ENCODE measurements at places on chromosomes 13 and 19.
A peak's percentile ranks its signal among the peaks of the same experiment; 100 is the strongest.

GRCh38 chr13:65453982-65454381 lies 1776.2 kb downstream of the PCDH9 start:
- no peak for DNase-seq

- DNase-seq = no peak
Measured at GRCh38 chr13:26062853-26063444, 11.1 kb upstream of the SHISA2 start.

GRCh38 chr19:50835103-50835784 lies 1.9 kb upstream of the KLK15 start:
- DNase-seq = no peak

DNA sequence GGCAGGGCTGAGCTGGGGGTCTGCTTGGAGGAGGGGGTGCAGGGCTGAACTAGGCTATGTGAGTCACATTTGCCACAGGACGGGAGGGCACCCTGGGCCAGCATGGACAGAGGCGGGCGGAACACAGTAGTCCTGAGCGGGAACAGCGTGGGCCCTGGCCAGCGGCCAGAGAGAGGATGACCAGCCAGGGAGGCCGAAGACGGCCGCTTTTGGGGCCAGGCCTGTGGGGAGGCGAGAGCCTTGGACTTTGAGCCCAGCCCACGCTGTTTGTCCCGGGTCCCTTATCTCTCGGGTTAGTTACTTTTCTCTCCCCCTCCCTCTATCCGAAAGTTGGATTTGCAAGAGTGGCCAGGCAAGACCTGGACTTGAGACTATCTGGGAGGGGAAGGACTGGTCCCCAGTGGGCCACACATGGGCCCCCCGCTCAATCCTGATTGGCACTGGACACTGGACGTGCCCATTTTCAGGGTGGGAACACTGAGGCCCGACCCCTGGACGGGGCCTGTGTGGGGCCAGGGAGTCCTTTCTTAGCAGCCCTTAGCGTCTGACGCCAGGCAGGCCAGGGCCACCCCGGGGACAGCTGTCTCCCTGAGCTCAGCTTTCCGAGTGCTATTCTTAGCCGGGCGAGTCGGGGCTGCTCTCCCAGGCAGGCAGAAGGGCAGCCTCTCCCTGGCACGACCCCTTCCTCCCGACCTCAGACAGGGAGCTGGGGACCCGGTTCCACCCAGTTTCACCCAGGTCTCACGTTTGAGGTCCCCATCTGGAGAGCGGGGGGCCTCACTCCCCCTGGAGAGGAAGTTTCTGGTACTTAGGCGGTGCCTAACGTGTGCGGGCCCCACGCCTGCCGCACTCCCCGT lies 833 bp downstream of the GAMT start:
- peak; percentile 73 for DNase-seq

DNA sequence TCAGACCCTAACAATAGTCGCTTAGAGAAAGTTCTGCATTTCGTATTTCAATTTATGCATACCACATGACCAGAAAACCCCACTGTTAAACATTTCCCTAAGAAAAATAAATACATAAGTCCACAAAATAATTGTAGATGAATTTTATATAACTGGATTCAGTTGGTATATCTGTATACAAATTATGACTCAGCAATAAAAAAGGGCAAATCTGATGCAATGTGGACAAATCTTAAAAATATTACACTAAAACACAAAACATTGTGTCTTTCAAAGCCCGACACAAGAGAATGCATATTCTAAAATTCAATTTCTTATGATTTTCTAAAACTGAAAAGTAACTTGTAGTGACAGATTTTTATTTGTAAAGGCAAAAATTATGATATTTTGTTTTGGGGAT lies 1005.0 kb downstream of the EFNB2 start:
- DNase-seq = no peak

DNA sequence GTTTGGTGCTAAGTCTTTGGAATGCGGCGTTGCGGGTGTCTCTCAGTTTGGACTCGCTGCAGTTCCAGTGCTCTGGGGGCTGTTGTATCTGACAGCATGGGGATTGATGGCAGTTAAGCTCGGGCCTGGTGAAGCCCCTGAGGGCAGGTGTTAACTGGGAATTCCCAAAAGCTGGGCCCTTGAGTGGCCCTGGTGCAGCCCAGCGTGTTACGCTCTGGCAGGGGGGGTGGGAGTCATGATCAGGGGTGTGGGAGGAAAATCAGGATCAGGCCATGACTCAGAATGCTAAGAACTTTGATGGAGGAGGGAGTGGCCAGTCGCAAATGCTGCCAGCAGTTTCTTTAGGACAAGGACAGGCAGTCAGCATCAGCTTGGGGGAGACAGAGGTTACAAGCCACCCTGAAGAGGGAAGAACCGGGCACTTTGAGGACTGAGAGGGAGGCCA lies 19.6 kb downstream of the AP2A1 start:
- DNase-seq = no peak

DNA sequence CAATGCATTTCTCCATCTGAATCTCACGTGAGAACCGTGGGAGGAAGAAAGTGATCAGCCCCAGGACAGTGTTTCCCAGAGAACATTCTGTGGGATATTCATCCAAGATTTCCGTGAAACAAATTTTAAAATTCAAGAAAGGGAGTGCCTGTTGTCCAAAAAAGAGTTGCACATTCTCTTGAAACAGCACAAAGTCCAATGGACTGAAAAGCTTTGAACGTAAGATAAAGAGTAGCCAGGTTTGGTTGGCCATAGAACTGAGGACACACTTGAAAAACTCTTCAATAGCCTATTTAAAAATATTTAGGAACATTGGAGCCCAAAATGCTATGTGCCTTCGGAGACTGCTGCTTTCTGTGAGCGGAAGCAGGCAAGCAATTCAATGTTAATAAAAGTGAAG lies 353.9 kb downstream of the MYO16 start:
- DNase-seq = no peak

DNA sequence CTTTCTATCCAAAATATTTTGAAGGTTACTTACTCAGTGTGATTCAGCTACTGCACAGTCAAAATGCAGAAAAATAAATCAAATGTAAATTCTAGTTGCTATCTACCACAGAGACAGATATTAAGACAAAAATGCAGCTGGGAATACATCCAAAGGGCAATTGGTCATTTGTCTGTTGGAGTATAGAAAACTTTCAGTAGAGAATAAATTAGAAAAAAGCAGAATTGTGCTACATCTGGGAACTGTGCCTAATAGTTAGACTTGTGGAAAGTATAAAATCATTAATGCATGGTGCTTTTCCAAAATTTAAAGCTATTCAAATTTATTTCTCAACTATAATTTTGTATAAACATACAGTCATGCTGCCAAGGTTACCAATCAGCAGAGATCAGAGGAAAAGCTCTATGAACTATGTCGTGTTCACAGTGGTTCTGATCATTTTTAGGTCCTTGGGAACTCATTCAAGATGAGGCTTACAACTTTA lies 1635.8 kb downstream of the PCDH9 start:
- DNase-seq = no peak

- DNase-seq = no peak
Measured at GRCh38 chr19:3210347-3211017, 14.0 kb upstream of the CELF5 start.

- DNase-seq = no peak
Measured at GRCh38 chr19:2691951-2692350, 10.5 kb downstream of the GNG7 start.

- no peak for DNase-seq
Measured at GRCh38 chr13:33228648-33229445, 56.7 kb downstream of the STARD13 start.

DNA sequence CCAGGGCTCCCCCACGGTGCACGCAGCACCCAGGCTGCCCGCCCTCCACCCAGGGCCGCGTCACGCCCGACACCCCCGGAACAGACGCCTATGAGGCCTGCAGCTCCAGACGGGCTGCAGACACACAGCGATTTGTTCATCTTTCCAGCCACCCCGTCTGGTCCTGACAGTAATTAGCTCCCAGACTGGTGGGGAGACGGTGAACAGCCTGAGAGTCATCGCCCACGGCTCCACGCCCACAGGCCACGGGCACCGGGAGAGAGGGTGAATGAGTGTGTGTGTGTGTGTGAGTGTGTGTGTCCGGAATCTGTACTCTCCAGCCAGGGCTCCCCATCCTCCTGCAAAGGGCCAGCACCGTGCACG lies 18.1 kb downstream of the GADD45B start:
- no peak for DNase-seq

GRCh38 chr13:30148786-30149185 lies 158.6 kb downstream of the KATNAL1 start:
- no peak for DNase-seq

- DNase-seq = peak; percentile 71
Measured at GRCh38 chr19:12913011-12913561, 6.0 kb downstream of the SYCE2 start.

- no peak for DNase-seq
Measured at GRCh38 chr13:39870197-39870747, 214.8 kb downstream of the COG6 start.

GRCh38 chr13:87777387-87777786 lies 106.2 kb downstream of the SLITRK5 start:
- DNase-seq = no peak

DNA sequence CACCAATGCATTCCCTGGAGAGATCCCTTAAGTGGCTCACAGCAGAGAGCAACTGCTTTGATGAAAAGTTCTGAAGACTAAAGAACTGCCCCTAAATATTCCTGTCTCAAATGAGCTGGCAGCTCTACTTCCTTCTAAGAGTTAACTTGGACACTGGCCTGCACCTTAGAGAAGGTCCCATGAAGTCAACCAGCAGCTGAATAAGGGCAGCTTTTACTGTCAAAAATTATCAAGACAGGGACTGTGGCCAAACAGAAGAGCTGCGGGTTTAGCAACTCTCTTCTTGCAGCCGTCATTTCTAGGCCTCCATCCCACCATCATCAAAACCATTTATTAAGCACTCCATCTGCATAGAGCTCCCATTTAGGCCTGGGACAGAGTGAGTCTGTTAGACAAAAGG lies 491.1 kb upstream of the TSHZ3 start:
- no peak for DNase-seq

DNA sequence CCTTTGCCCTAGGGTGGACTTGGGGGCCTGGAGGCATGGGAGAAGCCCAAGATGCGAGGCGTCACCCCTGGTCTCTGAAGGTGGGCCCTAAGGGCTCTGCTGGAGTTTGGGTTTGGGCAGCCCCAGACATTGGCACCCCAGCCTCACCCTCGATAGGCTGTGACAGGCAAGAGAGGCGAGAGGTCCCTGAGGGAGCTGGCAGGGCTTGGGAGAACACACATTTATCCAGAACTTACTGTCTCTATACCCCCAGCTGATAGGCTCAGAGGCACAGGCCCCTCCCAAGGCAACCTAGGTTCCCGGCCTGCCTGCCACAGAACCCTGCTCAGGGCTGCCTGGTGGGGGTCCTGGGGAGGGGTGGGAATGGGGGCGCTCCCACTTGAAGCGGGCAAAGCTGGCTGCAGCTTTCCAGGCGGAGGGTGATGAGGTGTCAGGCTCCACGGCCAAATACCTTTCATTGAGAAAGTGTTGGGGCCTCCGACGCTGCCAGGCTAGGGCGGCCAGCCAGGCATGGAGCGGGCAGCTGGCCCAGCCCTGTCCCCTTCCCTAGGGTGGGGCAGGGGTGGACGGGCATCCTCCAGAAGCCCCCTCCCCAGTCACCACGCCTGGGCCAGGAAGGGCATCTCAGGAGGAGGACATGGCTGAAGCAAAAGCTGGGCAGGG lies 9.7 kb downstream of the CILP2 start:
- DNase-seq = peak; percentile 42

DNA sequence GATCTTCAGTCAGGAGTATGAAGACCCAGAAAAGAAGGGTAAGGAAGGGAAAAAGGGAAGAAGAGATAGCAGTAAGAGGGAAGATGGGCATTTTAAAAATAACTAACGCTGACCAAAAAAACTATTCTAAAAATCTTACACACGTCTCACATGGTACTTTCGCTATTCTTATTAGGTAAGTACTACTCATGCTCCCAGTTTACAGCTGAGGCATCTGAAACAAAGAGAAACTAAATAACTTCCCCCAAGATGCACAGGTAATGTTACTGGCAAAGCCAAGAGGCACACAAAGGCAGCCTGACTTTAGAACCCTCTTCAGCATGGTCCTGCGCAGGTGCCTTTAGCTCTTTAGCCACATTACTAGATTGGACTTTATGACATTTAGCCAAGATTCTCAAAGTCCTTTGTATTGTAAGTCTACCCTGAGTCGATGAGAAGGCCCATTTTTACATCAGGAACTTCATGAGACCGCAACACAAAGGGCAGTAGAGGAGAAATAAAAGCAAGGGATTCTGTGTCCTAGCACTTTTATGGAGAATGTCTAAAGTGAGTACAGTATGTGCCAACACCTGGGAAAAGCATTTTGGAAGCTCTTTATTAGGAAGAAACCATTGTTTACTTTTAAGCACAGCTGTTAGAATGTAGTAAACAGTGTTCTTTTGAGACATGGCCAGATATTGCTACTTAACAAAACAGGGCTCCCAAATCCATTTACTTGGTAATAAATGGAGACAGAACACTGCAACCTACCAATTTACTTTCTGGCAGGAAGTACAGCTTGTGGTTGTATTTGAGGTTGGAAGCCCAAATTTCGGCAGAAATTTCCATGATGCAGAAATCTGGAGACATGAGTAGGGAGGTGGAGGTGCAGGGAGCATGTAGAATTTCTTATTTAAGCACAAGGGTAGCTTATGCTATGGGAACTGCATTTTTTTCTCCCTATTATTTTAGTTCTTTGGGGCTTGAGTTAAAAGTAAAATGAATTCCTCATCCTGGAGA lies 250.7 kb downstream of the KCTD12 start:
- no peak for DNase-seq

DNA sequence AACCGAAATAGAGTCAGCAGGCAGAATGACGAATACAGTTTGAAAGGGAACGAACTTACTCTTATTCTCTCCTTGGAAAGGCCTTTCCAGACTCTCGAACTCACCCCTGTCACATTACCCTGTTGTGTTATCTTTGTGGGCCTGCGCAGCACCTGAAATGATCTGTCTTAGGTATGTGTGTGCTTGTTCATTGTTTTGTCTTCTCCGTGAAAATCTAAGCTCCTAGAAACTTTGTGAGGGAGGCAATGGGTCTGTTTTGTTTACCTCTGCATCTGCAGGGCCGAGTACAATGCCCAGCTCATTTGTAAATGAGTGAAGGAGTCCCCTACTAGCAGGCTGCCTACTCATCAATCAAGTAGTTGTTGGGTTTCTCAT lies 19.6 kb downstream of the HMGB1 start:
- no peak for DNase-seq

GRCh38 chr13:27991881-27992280 lies 3.4 kb upstream of the URAD start:
- DNase-seq = no peak

GRCh38 chr13:35882722-35883497 lies 248.3 kb downstream of the DCLK1 start:
- no peak for DNase-seq

DNA sequence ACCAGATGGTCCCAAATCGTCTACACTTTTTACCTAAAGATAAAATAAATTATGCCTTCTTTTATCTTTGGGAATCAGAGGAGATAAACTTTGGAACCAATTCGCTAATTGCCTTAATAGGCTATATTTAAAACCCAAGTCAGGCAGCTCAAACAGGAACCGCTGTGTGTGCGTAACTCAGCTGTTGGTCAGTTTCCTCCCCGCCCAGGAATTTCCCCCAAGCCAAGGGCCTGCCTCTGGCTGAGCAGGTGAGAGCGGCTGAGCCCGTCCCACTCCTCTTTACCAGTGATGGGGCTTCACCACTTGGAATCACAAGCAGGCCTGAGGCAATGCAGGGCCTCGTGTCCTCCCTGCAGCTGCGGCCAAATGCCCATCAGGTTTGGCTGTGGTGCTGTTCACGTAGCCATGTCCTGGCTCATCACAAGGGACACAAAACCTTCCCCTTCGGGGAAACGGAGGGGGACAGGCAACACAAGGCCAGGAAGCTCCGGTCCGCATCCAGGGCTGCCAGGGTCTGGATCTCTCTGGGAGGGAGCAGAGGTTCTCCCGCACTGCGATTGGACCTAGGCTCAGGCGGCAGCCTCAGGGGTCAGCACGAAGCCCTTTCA lies 503 bp upstream of the SLC7A9 start:
- no peak for DNase-seq

All from heart right ventricle (tissue), 16 donors.